ENCODE measurements at places on chromosomes 7 and 10.

DNA sequence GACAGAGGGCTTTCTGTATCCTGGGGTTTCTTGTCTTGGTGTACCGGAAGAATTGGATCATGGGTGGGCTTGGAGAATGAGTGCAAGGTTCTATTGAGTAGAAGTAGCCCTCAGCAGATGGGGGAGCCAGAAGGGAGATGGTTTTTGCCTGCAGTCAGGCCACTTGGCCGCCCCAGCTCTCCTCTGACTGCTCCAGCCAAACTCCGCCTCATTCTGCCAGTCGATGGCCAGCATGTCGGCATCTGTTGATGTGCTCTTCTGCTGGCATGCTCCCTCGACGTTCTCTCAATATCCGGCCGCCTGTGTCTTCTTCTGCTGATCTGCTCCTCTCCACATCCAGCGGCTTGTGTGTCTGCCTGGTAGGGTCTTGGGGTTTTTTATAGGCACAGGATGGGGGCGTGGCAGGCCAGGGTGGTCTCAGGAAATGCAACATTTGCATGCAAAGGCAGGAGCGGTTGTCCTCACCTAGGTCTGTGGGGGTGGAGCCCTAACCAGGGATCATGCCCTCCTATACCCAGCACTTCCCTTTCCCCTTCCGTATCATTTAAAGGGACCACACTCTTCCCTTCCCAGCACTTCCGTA, 40.2 kb upstream of the TNS3 start:
- DNase-seq, result no peak

DNA sequence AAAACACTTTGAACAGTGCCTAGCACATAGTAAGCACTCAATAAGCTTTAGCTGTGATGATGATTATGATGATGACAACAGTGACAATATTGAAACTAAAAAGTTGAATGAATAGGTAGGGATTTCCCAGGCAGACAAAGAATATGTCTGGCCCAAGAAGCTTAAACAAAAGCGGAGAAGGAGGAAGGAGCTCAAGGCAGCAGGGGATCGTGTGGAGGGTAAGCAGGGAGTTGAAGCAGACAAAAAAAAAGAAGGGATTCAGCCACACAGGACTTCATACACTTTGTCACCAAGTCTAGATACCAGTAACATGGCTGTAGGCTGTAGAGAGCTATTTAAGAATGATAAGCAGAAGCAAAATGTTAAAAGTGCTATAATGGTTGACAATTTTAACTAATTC, 144.0 kb downstream of the CALN1 start:
- DNase-seq, result no peak

DNA sequence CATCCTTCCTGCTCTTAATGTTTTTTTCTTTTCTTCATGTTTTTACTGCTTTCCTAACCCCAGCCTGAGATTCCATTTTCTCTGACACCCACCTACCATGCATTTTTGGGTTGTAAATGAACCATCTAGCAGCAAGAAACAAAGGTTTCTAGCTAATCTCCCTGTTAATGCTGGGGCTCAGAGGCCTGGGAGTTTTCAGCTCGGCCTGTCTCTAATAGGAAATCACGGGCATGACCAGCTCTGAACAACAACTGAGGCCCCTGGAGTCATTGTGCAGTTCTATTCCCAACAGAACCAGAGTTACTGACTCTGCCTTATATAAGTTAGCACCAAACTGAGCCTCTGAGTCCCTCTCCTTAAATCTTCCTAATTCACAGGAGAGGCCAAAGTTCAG, 134.8 kb downstream of the CFAP58 start:
- no peak for DNase-seq

DNA sequence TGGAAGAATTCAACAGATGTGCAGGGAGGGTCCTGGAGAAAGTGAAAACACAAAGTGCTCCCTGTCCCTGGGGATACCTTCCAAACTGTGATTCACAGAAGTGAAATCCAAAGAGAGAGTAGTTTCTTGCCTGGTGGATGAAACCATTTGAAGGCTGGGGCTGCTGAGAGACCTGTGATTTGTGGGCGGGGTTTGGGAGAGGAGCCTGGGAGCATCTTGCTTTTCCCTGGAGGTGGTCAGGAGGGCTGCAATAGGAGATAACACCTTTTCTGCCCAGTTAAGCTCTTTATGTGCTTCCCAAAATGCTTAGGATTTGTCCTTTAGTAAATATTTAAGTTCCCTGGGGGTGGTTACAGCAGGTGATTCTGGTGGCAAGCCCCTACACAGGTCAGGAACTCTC, 105.3 kb upstream of the TPK1 start:
- DNase-seq, result no peak

GRCh38 chr10:119575991-119576390, 20.8 kb downstream of the TIAL1 start:
- DNase-seq, result no peak

DNA sequence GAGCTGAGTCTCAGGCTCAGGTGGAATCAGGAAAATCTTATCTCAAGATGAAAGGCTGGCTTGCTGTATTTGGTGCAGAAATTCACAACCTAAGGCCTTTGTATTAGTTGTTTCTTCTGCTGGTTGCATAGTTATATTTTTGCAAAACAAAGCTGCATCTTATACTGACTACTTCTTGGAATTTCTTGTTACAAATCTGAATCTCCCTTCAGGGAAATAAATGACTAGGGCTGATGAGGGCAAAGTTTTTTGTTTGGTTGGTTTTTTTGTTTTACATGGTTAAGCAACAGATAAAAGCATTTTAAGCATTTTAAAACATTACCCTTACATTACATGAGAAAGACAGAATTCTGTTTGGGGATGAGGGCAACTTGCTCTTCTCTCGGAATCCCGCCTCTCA, 13.9 kb upstream of the LRRN3 start:
- DNase-seq, result no peak
